ENCODE measurements at places on chromosomes 4 and X.

DNA sequence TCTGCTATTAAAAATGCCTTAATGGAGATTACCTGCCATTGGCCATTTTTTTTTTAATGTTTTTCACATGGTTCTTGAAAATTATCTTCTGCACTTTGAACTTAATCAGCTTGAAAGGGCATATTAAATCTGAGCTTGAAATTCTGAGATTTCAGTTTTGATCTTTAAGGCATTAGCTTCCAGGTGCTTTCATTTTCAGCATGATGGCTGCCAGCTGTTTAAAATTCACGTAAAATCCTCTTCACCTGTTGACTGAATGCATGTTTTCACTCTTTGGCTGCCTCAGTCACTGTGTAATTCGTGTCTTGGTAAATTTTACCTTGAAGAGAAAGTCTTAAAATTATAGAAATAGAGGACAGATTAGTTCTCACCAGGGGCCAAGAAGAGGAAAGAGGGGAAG lies 39.6 kb downstream of the SMAD1 start:
- DNase-seq, result no peak

DNA sequence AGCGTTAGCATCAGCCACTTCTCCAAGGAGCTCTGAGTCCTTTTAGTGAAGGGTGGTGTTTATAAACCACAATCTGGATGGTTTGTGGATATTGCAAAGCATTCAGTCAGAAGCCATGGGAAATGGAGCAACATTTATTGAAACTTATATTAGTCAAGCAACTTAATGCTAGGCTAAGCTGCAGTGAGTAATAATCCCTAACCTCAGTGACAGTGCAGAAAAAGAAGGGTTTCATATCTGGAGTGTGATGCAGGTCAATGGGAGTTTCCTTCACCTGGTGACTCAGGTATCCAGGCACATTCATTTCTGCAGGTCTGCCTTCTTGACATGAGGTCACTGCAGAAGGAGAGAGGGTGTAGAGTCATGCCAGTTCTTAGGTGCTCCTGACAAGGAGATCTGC lies 10.4 kb upstream of the DRD5 start:
- no peak for DNase-seq

DNA sequence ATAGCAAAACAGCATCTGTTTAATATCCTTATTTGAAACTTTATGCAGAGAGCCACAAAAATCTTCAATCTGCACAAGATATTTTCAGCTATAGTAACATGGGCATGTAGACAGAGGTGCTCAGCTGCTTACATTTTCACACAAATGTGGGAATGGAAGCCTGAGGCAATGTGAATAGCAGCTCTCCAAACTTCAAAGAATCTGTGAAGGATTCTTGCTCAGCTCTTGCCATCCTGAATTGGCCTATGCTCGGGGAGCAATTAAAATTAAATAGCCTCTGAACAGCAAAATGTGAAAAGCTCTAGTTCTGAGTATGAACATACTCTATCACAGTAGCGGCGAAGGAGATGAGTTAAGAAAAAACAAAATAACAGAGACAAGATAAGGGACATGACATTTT lies 1523.8 kb downstream of the PCDH7 start:
- DNase-seq, result no peak

- DNase-seq, result no peak
Measured at GRCh38 chr4:74367656-74368290, 2.8 kb downstream of the EREG start.
